ENCODE measurements at places on chromosomes 16 and 17.

DNA sequence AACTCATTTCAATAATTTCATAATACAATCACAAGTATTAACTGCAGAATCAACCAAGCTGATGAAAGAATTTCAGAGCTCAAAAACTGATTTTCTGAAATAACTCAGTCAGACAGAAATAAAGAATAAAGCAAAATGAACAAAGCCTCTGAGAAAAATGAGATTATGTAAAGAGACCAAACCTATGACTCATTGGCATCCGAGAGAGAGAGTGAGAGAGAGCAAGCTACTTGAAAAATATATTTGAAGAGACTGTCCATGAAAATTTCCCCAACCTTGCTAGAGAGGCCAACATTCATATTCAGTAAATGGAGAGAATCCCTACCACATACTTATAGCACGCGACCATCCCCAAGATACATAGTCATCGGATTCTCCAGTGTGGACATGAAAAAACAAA lies 1376.4 kb downstream of the CDH11 start:
- DNase-seq: no peak

DNA sequence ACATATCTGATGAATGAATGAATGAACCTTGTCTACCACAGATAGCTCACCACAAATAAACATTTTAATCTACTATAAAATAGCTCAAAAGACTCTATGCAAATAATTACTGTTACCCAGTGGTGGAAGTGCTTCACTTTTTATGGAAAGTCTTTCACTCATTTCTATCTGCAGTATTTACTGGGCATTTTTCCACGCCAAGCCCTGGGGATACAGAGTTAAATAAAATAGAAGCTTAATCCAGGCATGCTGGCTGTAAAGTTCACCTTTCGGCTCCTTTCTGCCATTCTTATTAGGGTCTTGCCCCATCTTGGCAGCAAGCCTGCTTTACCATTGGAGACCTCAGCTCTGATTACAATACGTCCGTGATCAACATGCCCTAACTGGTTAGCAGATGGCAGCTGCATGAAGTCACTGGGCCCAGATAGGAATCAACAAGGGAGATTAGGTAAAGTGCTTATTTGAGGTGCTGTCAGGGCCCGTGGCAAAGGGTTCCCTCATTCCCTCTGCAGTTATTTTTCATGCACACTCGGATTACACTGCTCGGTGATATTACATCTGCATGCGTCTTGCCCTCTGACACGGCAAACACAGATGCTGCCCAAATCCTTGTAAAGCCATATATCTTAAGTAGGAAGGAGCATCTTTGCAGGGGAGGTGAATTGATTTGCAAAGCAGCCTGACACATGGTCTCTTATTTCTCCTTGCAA lies 648.9 kb downstream of the WWOX start:
- no peak for DNase-seq

GRCh38 chr16:16017812-16018211 lies 68.4 kb downstream of the ABCC1 start:
- DNase-seq: no peak

GRCh38 chr17:78383725-78384471 lies 5.4 kb downstream of the PGS1 start:
- DNase-seq: peak; percentile 71

DNA sequence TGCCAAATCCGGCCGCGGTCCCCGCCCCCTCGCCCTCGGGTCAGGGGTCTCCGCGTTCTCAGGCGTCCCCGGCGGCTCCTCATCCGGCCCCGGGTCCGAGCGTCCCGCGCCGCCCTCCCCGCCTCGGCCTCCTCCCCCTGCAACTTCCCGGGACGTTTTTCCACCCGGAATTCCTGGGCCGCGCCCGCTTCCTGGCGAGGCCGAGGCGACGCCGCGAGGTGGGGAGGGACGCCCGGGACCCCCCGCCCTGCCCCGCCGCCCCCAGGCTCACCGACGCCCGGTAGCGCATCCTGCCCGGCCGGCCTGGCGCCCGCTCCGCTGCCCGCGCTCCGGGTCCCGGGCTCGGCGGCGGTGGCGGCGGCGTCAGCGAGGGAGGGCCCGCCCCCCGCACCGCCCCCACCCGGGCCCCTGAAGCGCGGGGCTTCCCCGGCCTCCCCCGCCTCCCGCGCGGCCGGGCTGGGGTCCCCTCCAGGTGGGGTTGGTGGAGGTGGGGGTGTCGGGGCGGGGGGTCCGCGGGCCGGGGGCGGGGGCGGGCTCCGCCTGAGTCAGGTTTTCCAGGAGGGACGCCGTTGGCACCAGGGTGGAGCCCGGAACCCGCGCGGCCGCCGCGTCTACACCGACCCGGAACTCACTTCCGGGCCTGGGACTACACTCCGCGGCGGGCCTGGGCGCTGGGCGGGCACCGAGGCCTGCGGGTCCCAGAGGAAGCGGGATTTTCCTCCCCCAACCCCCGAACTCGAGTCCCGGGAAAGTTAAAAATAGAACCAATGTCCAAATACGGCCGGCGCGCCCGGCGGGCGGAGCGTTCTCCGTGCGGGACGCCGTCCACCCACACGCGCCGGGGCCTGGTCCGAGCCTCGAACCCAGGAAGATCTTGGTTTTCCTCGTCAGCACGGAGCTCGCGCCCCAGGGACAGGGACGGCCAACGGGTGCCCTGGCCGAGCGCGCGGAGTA lies 6.8 kb downstream of the MYO1C start:
- DNase-seq: peak; percentile 70

DNA sequence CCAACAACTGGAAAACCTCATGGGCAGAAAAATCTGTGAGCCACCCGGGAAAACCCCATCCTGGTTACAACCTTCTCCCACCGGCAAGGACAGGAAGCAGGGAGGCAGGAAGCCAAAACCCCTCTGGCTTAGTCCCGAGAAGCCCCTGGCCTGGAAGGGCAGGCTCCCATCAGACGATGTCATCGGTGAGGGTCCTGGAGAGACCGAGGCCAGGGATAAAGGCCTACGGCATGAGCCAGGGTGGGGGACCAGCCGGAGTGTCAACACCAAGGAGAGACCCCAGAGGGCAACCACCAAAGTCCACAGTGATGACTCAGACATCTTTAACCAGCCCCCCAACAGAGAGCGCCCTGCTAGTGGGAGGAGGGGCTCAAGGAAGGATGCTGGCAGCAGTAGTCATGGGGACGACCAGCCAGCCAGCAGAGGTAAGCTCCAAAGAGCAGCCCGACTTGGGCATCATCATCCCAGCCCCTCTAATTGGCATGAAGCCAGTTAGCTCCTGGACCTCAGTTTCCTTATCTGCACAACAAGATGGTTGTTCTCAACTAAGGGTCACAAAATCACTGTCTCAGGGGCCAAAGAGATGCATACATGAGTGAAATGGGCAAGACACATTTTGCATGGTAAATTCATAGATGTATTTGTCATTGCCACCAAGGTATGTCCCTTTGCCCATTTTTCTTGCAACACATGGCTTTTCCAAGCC lies 190.7 kb downstream of the KATNIP start:
- DNase-seq: no peak

DNA sequence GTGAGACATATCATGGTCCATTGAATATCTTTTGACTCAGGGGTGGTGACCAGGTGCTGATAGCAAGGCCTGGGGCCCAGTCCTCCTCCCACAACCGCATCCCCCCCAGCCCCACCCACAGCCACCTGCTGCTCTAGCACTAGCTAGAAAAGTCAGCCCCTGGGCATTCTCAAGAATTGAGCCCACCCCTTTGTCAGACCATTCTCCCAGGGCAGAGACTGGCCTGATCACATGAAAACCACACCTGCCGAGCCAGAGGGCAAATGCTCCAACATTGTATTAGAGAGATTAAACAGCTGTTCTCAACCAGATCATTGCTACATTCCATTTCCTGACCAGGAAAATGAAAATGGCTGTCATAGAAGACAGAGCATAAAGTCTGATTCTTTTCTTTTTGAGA lies 62.4 kb downstream of the RAB11FIP4 start:
- DNase-seq: no peak

- DNase-seq: no peak
Measured at GRCh38 chr16:13397126-13397525, 495.7 kb downstream of the SHISA9 start.

DNA sequence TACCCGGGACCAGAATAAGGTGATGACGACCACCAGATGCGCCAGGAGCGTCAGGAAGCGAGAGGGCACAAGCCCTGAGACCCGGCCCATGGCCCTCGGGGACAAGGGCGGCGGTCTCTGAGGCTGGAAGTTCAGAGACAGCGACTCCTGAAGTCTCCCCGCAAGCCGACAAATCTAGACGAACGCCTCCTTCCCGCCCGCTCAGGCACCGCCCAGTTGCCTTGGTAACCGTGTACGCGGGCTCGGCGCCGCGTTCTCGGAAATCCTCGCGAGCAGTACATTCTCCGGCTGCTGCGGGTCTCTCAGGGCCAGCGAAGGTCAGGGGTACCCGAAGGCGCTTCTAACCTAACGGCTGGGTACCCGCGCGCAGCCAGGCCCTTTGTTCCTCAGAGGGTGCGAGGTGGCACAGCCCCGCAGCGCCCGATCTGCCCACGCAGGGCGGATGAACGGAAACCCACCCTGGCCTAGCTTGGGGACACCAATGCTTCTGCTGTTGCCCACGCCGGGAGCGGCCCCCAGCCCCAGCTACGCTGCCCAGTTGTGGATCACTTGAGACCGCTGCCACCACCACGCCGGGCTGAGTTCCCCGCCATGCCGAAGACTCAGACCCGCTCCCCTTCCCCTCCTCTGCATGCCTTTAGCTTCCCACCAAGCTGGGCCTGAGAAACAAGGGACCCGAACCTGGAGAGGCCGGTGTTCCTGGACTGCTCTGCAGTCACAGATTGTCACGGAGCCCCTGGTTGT lies at the start of gene TMEM107:
TSS of gene TMEM107 (minus strand) at position 184 of the 744 bp plus-strand sequence. CDS start at position 90, 94 bp downstream.
- DNase-seq: peak; percentile 87

DNA sequence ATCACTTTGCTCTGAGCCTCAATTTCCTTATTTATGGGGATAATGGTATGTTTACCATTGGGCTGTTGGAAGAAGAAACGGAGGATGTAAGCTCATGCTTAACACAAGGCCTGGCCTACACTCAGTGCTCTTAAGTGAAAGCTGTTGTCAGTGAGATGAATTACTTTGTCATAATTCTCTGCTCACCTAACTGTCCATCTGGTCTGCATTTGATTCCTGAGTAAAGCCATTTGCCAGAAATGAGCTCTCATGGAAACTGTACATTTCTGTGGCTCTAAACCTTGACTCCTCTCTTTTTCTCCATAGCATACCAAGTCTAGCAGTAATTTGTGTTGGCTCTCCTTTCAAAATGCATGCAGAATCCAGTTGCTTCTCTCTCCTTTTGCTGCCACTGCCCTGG lies 445.7 kb downstream of the UTP18 start:
- no peak for DNase-seq

- DNase-seq: peak; percentile 18
Measured at GRCh38 chr17:40190197-40191021, 13.1 kb downstream of the RAPGEFL1 start.

GRCh38 chr17:1617620-1618174 lies 10.9 kb downstream of the SLC43A2 start:
- no peak for DNase-seq

DNA sequence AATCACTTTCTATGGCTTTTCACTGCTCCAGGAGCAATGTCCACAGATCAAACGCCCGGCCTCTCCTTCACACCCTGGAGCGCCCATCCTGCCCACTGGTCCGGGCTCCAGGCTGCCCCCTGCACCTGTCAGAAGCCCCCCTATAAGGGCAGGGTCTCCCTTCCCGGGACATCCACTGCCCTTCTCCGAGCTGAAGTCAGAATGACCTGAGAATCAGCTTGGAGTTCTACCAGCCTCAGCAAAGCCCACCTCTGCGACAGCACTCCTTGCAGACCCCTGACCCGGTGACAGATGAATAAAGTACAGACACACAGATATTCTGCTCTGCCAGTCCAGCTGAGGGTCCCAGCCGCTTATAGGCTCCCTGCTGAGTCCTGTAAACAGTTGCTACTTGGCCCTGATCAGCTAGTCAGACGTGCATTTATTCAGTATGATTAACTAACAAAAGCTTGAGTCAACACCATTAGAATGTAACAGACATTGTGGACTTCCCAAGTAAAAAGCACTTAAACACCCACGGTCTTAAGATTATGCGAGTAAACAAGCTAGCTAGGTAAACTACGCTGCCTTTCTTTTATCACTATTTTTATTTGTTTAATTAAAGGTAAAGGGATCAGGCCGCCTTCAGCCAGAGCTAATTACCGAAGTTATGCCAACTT lies 4.8 kb downstream of the SLC7A5 start:
- no peak for DNase-seq

- no peak for DNase-seq
Measured at GRCh38 chr17:18117982-18118975, 9.7 kb downstream of the MYO15A start.

- DNase-seq: no peak
Measured at GRCh38 chr17:66790501-66791061, 44.3 kb upstream of the CACNG5 start.
